ENCODE measurements at places on chromosomes 1 and 21.

- DNase-seq: no peak
Observed at GRCh38 chr1:177784936-177785335, 184.9 kb downstream of the SEC16B start.

GRCh38 chr1:166839600-166840308, 479 bp downstream of the POGK start:
- DNase-seq: peak; percentile 60

DNA sequence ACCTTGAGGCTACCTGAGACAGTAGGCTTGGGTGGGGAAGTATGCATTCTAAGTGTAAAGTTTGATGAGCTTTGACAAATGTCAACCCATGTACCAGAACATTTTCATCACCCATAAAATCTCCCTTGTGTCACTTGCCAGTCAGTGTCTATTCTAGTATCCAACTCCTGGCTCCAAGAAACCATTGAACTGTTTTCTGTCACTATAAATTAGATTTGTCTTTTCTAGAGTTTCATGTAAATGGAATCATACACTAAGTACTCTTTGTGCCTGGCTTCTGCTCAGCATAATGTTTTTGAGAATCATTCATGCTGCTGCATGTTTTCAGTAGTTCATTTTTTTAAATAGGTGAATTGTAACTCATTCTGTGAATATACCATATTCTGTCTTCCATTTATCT, 165.4 kb downstream of the DNM3 start:
- DNase-seq: no peak

DNA sequence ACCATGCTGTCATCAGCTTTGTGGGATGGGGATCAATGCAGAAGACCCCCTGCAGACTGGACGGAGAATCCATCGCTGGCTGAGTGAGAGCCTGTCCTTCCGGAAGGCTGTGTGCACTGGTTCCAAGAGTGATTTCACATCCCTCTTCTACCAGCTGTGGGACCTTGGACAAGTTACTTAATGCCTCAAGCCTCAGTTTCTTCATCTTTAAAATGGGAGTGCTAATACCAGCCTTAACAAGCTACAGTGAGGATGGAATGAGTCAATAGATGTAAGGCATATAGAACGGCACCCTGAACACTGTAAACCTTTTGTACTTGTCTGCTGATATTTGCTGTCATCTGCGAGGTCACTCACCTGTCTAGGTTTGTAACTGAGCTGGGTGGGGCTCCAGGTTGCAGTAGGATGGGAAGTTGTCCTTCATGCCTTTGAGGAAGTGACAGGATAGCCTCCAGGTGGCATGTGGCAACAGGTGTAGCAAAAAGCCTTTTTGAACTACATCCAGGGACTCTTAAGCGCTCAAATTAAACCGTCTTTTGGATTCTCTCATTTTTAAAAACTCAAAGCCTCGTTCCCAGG, 27.5 kb downstream of the TMEM51 start:
- DNase-seq: no peak

- DNase-seq: no peak
Observed at GRCh38 chr1:228428412-228428811, 11.8 kb upstream of the TRIM17 start.

DNA sequence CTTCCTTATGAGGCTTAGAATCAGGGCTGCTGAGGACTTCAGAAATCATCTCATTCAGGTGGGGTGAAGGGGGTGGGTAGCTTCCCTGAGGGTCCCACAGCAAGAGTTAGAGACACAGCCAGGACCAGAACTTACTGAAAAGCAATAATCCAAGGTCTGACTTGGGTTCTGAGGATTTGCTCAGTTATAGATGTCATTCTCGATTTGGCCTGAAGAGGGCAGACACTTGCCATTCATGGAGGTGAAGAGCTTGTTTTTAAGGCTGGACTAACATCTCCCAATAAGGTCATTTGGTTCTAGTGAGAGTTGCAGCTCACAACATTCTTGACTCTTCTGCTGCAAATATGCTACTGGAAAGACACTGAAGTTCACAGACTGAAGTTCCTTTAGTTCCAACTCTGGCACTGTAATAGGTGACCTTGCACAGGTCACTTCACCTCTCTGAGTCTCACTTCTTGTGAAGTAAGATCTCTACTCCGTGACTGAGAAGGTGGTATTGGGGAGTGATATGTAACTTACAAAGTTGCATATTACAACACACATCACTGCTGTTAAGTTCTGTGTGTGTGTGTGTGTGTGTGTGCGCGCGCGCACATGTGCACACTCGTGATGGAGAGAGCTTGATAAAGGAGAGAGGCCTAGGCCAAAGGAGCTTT, 69.8 kb upstream of the DIRAS3 start:
- DNase-seq: no peak

DNA sequence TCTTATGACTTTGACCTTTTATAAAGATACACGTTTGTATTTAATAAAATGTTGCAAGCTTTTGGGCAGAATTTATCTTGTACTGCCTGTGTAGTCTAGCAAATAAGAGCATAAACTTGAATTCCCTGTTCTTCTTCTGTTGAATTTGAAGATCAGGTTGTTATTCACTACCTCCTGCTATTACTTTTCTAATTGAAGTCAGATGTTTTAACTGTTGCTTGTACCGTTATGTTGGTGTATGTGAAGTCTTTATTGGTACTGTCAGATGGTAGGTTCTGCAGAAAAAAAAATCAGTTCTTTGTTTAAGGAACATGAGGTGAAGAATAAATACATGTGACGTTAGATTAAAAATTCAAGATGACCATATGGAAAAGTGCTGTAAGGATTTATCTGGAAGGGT, 69.1 kb downstream of the DYRK1A start:
- DNase-seq: no peak

GRCh38 chr1:66502086-66502485, 31.9 kb upstream of the SGIP1 start:
- DNase-seq: no peak

- no peak for DNase-seq
Observed at GRCh38 chr1:167777269-167777650, 55.5 kb downstream of the MPZL1 start.

GRCh38 chr1:107196973-107197562, 56.2 kb downstream of the NTNG1 start:
- DNase-seq: no peak

DNA sequence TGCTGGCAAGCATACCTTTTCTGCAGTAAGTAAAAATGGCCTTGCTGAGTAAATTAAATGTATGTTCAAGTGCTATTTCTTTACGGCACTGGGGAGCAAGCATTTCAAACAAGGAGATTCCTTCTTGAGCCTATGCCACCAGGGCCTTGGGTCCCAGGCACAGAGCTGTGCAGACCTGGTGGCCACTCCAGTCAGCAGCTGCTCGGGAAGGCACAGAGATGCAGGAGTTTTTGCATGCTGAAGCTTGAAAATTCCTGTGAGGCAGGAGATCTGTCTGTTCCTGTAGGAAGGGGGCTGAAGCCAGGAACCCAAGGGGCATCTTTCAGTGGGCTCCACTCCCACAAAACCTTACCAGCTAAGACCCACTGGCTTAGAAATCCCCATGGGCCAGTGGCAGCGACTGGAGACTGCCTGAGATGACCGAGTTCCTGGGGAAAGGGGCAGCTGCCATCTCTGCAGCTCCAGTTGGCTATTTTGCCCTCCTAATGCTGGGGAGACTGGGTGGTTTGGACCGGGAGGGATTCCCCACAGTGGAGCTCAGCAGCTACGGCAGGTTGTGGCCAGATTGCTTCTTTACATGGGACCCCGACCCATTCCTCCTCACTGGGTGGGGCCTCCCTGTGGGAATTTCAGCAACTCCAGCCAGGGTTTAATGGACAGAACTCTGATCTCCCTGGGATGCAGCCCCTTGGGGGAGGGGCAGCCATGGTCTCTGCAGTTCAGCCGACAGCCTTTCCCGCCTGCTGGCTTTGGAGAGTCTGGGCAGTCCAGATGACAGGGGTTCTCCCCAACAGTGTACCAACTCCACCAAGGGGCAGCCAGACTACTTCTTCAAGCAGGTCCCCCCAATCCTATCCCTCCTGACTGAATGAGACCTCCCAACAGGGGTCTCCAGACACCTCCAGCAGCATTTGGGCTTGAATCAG, 8.4 kb upstream of the PGBD2 start:
- no peak for DNase-seq

DNA sequence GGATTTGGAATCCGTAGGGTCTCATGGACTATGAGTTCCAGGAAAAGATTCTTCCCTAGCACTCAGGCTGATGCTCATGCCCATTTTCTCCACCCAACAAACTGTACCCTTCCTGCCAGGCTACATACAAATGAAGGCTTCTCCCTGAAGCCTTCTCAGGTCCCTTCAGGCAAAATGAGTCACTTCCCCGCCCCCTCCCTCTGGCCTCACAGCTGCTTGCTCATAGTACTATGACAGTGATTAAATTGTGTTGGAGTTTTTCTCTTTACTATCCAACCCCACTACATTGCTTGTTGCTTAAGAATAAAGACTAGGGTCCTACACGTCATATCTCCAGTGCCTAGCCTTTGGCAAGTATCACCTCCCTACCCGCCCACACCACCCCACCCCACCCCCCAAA, 207.6 kb upstream of the NFIA start:
- no peak for DNase-seq

GRCh38 chr1:232398823-232399222, 231.1 kb downstream of the SIPA1L2 start:
- DNase-seq: no peak

DNA sequence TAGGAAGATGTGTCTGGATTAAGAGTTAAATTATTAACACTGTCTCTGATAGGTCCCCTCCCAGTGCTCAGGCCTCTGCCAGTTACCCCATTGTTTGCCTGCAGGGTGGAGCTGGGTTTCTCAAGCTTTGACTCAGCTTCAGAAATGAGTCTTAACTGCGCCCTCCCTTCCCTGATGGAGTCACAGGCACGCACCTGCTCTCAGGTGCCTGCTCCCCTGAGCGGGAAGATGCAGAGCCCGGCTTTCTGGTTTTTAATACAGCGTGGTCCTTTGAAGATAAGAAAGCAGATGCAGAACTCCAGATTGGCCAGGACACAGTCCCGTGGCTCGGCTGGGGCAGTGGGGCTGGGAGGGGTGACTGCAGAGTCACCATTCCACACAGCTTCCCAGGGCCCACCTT, 3.2 kb upstream of the SPRR4 start:
- no peak for DNase-seq

GRCh38 chr1:244319283-244320132, 132.2 kb downstream of the ADSS2 start:
- DNase-seq: no peak

Measured in stimulated activated CD4-positive, alpha-beta T cell treated with anti-CD3 and anti-CD28 coated beads, Interleukin-12 subunit alpha, Interleukin-12 subunit beta, amount 100 ng/mL, for 4 hours (primary cell).